ENCODE measurements at places on chromosomes 7 and 10.
A peak's percentile ranks its signal among the peaks of the same experiment; 100 is the strongest.

DNA sequence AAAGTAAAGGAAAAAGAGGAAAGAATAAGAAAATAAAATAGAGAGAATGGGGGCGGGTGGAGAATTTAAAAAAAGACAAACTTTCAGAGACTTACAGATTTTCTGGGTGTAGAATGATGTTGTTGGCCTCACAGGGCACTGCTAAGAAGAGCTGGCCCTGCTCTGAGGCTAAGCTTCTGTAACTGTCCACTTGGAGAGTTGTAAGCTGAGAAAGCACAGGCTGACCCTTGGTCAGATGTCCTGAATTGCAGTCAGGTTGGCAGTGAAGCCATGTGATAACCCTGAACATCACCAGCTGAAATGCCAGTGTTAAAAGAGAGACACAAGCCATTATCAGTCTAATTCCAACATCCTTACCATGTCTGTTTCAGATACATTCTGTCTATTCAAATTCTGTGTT, 272.1 kb upstream of the SORCS1 start:
- H3K27ac ChIP-seq = no peak overlapping the region
- H3K36me3 ChIP-seq = no peaks in the 10 kb centered on the region
- no peak overlapping the region for H3K4me3 ChIP-seq
- DNase-seq = no peak
- H3K27me3 ChIP-seq = no peaks in the 10 kb centered on the region

DNA sequence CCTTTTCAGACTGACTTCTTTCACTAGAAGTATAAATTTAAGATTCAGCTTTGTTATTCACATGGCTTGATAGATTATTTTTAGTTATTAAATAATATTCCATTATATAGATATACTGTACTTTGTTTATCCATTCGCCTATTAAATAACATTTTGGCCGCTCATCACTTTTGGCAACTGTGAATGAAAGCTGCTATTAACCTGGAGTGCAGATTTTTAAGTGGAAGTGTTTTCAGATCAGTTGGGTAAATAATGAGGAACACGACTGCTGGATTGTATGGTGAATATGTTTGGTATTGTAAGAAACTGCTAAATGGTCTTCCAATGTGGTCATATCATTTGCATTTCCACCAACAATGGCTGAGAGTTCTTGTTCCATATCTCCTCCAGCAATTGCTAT, 97.6 kb upstream of the ZNF804B start:
- DNase-seq = no peak
- no peaks in the 10 kb centered on the region for H3K27me3 ChIP-seq
- H3K4me3 ChIP-seq = no peak overlapping the region
- H3K36me3 ChIP-seq = no peaks in the 10 kb centered on the region

GRCh38 chr10:68897336-68897741, 3.8 kb upstream of the DDX50 start:
- no peak overlapping the region for H3K27ac ChIP-seq
- no peak overlapping the region for H3K4me3 ChIP-seq
- H3K4me1 ChIP-seq = peaks cover 21% of the 10 kb centered on the region
- H3K36me3 ChIP-seq = no peaks in the 10 kb centered on the region

GRCh38 chr7:45983720-45984255, 62.7 kb upstream of the IGFBP3 start:
- H3K27me3 ChIP-seq = peaks cover 6% of the 10 kb centered on the region
- H3K27ac ChIP-seq = no peak overlapping the region
- peaks cover 5% of the 10 kb centered on the region for H3K4me1 ChIP-seq
- H3K36me3 ChIP-seq = no peaks in the 10 kb centered on the region

GRCh38 chr10:129809431-129809830, 154.6 kb downstream of the EBF3 start:
- no peaks in the 10 kb centered on the region for H3K4me1 ChIP-seq
- H3K27ac ChIP-seq = no peak overlapping the region
- H3K27me3 ChIP-seq = no peaks in the 10 kb centered on the region
- peak; percentile 37 for DNase-seq

DNA sequence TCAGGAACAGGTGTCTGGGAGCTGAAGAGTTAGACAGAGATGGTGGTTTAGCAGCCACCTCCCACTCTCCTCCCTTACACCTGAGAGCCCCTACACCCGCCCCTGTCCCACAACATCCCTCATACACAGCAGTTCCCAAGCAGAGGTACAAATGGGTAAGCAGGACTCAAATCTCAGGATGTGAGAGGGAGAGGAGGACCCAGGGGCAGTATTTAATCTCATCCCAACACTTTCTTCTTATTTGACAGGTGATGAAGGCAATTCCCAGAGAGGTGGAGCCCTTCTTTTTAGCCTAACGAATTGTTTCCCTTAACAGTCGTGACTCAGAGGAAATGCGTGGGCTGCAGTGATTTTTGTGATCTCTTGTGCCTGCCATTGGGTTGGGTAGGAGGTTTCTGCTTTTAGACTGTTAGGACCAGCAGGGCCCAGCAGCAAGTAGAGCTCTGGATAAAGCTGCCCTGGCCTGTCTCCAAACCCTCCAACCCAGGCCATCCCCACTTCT, 191.3 kb downstream of the HECW1 start:
- no peak for DNase-seq
- H3K27me3 ChIP-seq = peaks cover 21% of the 10 kb centered on the region
- H3K4me1 ChIP-seq = no peaks in the 10 kb centered on the region
- no peak overlapping the region for H3K27ac ChIP-seq
- H3K36me3 ChIP-seq = no peaks in the 10 kb centered on the region

- no peak for DNase-seq
- H3K4me1 ChIP-seq = no peaks in the 10 kb centered on the region
- no peak overlapping the region for H3K27ac ChIP-seq
These were observed 59.3 kb downstream of the CDCA7L start for GRCh38 chr7:21886396-21886795.

DNA sequence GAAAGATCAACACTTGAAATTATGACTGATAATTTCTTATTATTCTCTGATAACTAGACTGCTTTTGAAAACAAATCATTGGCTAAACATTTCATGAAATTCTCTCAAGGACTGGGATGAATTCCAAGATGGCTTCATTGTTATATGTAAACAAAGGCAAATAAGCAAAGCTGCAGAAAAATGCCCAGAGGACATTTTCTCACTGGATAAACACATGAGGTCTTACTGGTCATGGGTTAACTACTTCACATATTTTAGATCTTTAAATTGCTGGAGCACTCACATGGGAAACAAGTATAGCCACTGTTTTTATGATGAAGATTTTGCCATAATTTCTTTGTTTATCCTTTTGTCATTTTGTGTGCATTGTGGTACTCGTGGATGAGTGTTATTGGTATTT, 239.1 kb downstream of the PHF14 start:
- H3K27me3 ChIP-seq = no peaks in the 10 kb centered on the region
- H3K4me1 ChIP-seq = peaks cover 19% of the 10 kb centered on the region
- no peak overlapping the region for H3K4me3 ChIP-seq
- H3K27ac ChIP-seq = no peak overlapping the region

DNA sequence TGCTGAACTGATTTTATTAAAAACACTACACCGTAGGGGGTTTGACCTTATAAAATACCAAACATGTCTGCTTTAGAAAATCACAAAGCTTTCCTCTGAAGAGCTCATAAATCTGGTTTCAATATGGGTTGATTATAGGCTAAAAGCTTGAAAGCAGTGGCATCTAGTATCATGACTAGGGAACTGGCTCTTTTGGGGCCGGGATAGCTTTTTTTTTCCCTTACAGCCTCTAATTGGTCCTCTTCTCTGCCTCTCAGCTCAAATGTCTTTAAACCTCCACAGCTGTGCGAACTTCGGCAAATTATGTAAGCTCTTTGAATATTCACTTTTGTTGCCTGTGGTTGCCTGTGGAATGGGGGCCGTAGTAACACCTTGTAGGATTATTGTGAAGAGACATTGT, 8.4 kb downstream of the BAMBI start:
- no peaks in the 10 kb centered on the region for H3K36me3 ChIP-seq
- no peak overlapping the region for H3K4me3 ChIP-seq
- DNase-seq = no peak
- no peak overlapping the region for H3K27ac ChIP-seq

DNA sequence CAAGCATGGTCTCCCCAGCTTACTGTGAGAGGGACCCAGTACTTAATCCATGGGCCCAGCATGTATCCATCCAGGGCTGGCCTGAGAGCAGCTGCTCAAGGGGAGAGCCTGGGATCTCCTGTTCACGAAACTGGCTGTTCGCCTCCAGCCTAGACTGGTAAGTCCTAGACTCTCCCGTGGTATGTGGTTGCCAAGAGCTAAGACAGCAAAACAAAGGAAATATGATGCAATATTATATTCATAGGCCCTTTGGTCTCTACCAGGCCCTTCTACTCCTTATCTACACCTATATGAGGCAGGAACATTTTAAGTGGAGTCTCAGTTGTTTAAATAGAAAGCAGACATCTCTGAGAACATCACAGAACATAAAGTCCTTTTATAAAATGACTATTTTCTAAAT, 28.9 kb upstream of the STK17A start:
- H3K27ac ChIP-seq = no peak overlapping the region
- no peak overlapping the region for H3K4me3 ChIP-seq
- no peaks in the 10 kb centered on the region for H3K36me3 ChIP-seq
